ENCODE measurements at places on chromosomes 5 and 9.

DNA sequence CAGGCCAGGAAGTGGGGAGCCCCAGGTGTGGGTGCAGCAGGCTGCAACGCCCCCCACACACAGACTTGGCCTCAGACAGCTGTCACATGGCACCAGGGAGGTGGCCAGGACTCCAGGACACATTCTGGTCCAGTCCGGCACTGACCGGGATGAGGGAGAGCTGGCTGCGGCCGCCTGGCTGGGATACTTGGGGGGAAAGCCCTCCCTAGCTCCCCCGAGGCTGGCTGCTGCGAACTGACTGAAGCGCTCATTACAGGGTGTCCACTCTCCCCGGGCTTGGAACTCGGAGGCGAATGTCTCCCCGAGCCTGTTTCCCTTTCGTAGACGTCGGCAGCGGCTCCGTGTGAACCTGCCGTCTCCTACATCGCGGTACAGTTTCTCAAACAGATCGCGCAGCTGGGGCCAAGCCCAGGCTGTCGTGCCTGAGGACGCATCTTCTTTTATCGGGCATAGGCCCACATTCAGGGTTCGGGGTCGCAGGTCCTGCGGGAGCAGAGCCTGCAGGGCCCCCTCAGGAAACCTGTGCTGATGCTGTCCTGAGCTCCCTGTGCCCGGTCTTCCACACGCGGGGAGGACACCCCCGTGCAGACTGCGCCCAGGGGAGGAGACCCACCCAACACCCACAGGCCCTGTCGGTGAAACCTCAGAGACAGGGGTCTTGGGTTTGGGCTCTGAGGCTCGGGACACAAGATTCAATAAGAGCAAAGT lies 19.8 kb downstream of the NACC2 start:
- no peak for DNase-seq

GRCh38 chr5:16066810-16067209 lies 112.8 kb downstream of the MARCHF11 start:
- no peak for DNase-seq

DNA sequence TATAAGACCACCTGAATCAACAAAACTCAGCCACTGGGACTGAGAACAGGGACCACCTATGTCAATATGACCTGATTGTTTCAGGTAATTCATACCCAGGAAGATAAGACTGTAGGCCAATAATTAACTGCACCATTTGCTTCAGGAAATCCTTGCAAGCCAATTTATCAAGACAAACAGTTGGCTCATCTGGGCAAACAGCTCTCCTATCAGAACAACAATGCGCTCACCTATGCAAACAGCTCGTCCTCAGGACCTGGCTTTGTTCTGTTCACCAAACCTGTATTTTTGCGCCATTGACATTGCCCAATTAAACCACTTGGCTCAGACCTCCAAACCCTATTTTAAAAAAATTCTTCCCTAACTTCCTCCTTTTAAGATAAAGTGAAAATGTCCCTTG lies 92.3 kb upstream of the MARCHF11 start:
- DNase-seq: no peak

GRCh38 chr9:127208416-127208815 lies 56.2 kb upstream of the GARNL3 start:
- no peak for DNase-seq

DNA sequence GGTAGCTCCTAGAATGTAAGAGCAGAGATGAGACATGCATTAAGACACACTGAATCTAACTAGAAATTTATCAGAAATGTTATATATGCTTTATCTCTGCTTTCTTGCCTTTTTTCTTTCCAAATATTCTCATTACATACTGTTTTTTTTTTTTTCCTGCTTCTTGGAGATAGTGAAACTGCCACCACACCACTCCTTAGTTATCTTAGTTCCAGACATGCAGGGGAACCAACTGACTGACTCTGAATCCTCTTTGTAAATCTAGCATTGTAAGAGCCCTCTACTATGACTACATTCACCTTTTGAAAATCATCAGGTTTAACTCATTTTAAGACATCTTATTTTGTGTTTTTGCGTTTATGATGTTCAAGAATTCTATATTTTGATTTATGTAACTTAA lies 181.3 kb upstream of the ST8SIA4 start:
- no peak for DNase-seq

- DNase-seq: no peak
These were observed 1.6 kb downstream of the ELL2 start for GRCh38 chr5:95959888-95960666.

DNA sequence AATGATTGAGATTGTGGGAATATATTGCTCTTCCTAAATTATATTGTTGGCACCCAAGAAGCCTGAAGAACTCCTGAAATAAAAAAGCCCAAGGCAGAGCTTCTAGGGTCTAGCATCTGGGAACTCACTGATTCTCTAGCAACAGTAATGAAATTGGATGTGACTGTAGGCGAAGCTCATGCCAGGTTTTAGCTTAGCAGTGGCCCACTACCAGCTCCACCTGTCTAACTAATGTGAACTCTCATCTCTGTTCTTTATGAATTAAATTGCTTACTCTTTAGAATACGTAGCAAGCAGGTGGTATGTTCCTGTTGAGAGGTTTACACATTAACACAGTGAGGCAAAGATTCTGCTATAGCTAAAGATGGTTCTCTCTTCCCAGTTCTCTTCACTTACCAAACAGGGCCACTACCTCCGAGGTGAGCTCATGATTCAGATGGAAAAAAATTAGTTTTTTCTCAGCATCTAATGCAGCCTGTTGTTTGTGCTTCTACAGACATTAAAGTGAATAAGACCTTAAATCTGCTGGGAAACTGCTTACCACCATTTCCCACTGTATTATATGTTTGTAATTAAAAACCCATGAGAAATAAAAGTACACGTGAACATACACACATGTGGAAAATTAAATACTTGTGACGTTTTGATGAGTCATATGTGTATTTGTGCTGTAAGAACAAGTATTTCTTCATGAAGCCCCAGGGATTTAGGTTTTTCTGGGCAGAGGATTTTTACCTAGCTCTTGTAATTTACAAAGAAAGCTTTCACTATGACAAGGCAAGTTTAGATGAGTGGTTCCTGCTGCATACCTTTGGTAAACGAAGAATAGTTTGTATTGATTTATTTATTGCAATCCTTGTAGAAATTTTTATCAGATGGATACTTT lies 360.1 kb downstream of the KDM4C start:
- DNase-seq: peak; percentile 15

All from HFF-Myc (cell line).